ENCODE measurements at places on chromosomes 1 and 21. TPM values are rescaled to one million over a fixed set of nuclear protein-coding genes. Genes with fewer than 3 reads are reported as not detected.

DNA sequence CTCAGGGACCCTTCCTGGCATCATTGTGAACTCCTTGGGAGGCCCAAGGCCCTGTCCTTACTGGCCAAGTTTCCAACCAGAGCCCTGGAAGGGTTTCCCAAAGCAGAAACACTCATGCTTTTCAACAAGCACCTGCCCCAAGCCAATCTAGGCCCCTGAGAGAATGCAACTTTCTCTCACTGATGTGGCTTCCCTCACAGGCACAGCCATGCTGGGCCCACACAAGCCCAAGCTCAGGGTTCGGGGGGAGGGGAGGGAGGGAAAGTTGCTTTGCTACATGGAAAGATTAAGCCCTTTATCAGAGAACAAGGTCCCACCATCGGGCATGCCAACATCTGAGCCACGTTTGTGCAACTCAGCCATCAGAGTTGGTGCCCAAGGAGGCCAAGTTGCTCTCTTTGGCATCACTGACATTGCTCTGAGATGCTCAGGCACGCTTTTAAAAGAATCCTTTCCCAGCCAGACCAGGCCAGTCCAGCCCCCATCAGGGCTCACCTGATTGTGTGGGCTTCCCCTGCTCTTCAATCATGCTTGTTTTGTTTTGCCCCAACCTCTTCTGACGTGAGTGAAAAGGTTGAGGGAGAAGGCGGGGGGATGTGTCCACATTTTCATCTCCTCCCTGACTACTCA is 43.5 kb downstream of the RIMS3 start:
- DNase-seq, result no peak

- no peak for DNase-seq
Measured at GRCh38 chr1:64892576-64893573, 73.5 kb downstream of the JAK1 start.

DNA sequence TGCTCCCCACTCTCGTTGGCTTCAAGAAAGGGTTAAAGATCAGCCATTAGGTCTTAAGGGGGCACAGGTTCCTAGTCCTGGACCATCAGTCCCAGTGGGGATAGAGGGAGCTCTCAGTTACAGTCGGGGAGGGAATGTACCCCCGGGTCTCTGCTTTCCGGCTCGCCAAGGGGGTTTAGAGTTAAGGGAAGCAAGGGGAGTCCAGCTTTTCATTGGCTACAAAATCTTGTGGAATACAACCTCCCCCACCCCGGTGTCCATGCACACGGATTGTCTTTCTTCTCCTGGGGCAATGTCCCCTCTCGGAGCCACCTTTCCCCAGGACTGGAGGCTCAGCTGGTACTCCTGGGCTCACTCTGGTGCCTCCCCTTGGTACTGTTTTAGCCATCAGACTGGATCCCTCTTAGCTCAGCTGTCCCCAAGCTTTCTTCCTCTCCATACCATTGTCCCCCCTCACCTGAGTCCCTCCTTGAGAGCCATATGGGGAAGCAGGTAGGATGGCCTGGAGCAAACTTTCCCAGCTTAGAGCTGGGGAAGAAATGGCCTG is at the start of gene A3GALT2:
TSS of gene A3GALT2 (minus strand) at position 480 of the 547 bp plus-strand sequence. CDS start at position 480, 0 bp downstream.
- DNase-seq, result no peak

DNA sequence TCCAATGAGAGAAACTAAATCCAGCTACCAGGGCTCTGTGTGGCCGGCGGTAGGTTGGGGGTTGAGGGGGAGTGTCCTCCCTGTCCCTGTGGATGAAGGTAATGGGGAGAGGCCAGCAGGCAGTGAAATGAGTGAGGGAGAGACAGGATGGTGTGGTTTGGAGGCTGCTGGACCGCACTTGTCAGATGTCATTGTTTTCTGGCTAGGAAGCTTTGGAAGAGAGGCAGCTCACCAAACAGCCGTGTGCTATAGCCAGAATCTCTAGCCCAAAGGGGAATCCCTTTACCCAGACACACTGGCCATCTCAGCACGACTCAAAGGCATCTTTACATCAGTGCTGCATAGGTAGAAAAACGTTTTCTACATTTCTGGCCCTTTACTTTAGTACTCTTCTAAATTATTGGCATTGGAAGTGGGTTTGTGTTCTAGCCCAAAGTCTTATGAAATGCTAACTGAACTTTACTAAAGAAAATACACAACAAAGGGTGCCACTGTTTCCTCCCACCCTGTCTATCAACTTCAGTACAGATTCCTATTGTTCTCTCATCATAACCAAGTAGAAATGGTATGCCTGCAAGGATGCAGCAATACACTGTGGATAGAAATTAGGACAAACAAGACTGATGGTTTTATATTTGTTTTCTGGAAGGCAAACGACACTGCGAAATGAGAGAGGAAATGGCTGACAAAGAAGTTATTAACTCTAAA is 95.9 kb upstream of the COA6 start:
- no peak for DNase-seq

The NUP210L gene
- total RNA-seq, result not detected

The HFM1 gene
- not detected for total RNA-seq

Measured in MG63 (cell line).